B cell (primary cell): ENCODE measurements at places on chromosomes 2 and 18. TPM values are rescaled to one million over a fixed set of nuclear protein-coding genes. Genes with fewer than 3 reads are reported as not detected.

Gene SNORC
- polyA plus RNA-seq: 0.91 and 1.5 TPM in 2 replicates

Gene ZBTB7C
- polyA plus RNA-seq: not detected in 2 replicates

Gene WNT6
- 0.75 and 2.0 TPM in 2 replicates for polyA plus RNA-seq

Gene ELAC1
- 3.8 and 4.5 TPM in 2 replicates for polyA plus RNA-seq

Gene SERPINB7
- not detected in 2 replicates for polyA plus RNA-seq

Gene DLGAP1
- 0.61 TPM in 1 of 2 replicates, not detected in the other for polyA plus RNA-seq

Gene ALPI
- not detected in 2 replicates for polyA plus RNA-seq

Gene MZT2B
- polyA plus RNA-seq: 71.5 and 119 TPM in 2 replicates

Gene CRYGD
- not detected in 2 replicates for polyA plus RNA-seq

Gene DPP4
- polyA plus RNA-seq: 0.18 and 0.20 TPM in 2 replicates

Gene AQP12A
- not detected in 2 replicates for polyA plus RNA-seq

Gene KYNU
- 14.2 and 14.5 TPM in 2 replicates for polyA plus RNA-seq

Gene SPEG
- 0.03 and 0.95 TPM in 2 replicates for polyA plus RNA-seq

Gene MC2R
- polyA plus RNA-seq: not detected in 2 replicates

Gene EFR3B
- polyA plus RNA-seq: not detected in 2 replicates

Gene LCT
- 0.03 TPM in 1 of 2 replicates, not detected in the other for polyA plus RNA-seq

Gene ZAP70
- polyA plus RNA-seq: 20.5 and 61.5 TPM in 2 replicates

Gene GDF7
- polyA plus RNA-seq: 2.0 and 7.0 TPM in 2 replicates

Gene XDH
- not detected in 2 replicates for polyA plus RNA-seq
